Osteocyte (in vitro differentiated cells): ENCODE measurements at places on chromosomes 1 and 21. TPM values are rescaled to one million over a fixed set of nuclear protein-coding genes. Genes with fewer than 3 reads are reported as not detected.
A peak's percentile ranks its signal among the peaks of the same experiment; 100 is the strongest.

SLC5A3 gene
- 63.9 and 68.2 TPM in 2 replicates for total RNA-seq

C4BPA gene
- total RNA-seq, result not detected in 2 replicates

SLC16A4 gene
- total RNA-seq, result 25.8 and 26.3 TPM in 2 replicates

PROX1 gene
- 0.32 and 0.81 TPM in 2 replicates for total RNA-seq

MPZ gene
- total RNA-seq, result 0.44 and 0.81 TPM in 2 replicates

CHIA gene
- not detected in 2 replicates for total RNA-seq

GSTM5 gene
- total RNA-seq, result not detected in 2 replicates

ZMYND12 gene
- 0.31 and 0.40 TPM in 2 replicates for total RNA-seq

TUFT1 gene
- 7.1 and 9.0 TPM in 2 replicates for total RNA-seq

ZNF684 gene
- 4.7 and 5.4 TPM in 2 replicates for total RNA-seq

FAM151A gene
- not detected in 2 replicates for total RNA-seq

CA14 gene
- not detected in 2 replicates for total RNA-seq

ZNF695 gene
- total RNA-seq, result 1.5 and 1.9 TPM in 2 replicates

NES gene
- 24.2 and 26.5 TPM in 2 replicates for total RNA-seq

CELA2A gene
- not detected in 2 replicates for total RNA-seq

TRABD2B gene
- not detected in 2 replicates for total RNA-seq

DNA sequence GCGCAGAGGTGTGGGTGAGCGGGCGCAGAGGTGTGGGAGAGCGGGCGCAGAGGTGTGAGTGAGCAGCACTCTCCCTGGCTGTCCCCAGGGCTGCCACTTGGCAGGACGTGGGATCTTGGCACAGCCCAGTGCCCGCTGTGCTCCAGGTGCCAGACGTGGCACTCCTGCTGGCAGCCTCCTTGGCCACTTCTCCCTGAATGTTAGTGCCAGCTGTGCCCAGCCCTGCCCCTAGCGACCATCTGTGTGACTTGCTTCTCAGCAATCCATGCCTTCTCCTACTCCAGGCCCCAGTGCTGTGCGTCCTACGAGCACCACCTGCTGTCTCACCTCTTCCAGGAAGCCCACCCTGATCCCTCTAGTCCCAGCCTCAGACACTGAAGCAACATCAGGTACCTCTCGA, 30.5 kb downstream of the KRTAP10-1 start:
- DNase-seq, result no peak

- no peak for DNase-seq
Observed at GRCh38 chr1:155872527-155872926, 13.2 kb downstream of the SYT11 start.

DNA sequence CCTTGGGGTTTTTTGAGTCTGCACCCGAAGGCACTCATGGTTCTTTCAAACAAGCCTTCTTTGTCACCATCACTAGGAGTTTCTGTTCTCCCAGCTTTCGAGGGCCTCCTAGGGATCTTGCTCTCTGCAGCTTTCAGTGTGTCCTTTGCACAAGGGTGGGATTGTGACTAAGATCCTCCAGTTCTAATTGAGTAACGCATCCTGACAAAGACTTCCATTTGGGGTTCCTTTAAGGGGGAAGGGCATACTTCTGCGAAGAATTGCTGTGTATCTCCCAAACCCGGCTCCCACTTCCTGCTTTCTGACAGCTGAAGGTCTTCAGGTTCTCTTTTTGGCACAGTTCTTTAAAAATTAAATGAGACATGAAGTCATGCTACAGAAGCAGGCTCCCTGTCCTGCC, 139.4 kb downstream of the EDEM3 start:
- peak; percentile 46 for DNase-seq

GRCh38 chr1:70295749-70296148, 58.8 kb downstream of the ANKRD13C start:
- DNase-seq, result no peak

GRCh38 chr1:20727746-20728316, 4.7 kb downstream of the SH2D5 start:
- DNase-seq, result no peak

DNA sequence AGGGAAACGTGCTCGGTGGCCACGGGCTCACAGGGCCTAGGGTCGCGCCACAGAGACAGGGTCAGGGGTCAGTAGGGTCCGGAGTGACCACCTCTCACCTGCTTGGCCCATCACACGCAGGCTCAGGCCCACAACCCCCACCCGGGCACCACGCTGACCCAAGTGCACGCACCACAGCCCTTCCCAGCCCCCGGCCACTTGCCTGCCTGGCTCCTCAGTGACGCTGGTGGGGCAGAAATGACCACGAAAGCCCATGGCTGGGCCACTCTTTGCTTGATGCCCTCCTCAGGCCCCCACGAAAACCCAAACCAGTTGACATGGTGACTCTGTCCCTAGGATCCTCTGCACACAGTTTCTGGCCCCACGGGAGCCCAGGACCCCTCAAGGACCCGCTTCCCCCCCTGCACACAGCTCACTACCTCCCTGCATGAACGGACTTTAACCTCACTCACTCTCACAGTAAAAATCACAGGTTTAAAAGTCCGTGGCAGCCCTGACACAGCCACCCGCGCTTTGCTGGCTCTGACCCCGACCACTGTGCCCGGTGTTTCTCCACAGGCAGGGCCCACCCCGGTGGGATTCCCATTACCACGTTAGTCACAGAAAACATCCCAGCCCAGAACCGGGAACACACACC, 20.7 kb downstream of the NADK start:
- DNase-seq, result no peak

DNA sequence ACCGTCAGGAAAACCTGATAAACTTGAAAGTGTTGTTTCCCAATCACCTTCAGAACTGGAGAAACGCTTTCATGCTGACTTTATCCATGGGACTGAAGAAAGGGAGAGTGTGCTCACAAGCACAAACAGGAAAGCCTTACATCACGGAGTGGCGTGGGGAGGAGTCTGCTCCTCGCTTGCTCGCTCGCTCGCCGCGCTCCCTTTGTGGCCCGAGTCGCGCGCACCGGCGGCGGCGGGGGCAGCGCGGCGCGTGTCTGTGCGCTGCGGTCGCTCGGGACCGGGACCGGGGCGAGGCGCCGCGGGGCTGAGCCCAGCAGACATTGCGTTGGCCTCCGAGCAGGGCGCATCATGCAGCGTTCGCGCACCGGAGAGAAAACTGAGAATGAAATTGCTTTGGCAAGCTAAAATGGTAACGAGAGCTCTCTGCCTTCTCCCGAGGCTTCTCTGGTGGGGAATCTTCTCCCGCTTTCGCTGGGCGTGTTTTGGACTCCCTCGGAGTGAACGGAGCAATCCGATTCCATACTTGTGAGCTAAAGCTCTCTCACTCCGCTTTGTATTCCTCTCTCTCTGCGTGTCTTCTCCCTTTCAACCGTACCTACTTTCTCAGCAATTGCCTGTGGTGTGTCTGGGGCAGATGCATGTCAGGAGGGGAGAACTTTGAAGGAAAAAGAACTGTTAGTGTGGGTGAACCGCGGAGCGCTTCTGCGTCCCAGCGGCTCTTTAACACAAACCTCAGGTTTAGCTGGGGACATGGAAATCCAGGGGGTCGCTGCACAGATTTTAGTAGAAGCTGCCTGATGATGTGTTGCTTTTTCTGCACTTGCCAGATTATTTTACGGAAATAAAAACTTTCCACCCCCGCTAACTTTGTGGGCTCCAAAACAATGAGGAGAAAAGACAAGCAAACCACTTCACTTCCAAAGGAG, at the start of gene RGL1:
TSS of gene RGL1 (plus strand) at position 205 of the 926 bp plus-strand sequence. CDS start at position 383, 178 bp downstream.
- DNase-seq, result peak; percentile 89

DNA sequence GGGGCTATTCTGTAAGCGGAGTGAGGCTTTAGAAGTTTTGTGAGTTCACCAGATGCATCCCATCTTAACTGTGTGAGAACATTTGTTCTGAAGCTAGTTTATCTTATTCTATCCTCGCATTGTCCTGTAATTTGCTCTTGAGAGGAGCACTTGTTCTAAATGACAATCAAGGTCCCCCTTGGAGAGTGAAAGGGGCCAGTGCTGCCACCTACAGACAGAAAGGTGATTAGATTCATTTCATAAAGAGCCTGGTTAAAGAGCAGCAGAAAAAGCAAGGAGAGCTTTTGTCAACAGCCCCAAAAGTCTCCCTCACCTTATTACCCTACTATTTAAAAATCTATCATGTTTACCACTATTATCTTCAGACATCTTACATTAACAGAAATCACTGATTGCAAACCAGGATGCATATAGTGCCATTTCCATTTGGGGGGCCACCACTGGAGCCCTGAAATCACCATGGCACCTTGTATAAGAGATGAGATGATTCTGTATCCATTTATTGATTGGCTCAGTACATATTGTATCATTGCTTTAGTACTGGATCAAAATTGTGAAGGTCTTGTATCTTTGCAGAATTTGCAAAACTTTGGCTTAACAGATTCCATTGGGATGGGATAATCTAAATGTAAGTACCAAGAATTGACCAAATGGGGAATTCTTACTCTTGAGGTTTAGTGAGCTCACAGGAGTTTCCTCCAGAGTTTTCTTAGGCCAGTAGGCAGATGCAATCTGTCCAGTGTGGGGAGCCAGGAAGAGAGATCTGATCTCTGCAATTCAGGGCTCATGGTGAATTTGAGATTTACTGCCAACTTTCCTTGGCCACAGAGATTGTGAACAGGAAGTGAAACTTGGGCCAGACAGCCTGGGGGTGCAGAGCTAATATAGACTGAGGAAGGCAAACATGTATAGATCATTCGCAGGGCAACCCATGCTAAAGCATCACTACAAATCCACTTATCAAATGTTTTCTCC, 64.3 kb upstream of the TRABD2B start:
- no peak for DNase-seq

- no peak for DNase-seq
Observed at GRCh38 chr1:180228648-180229482, 1.2 kb upstream of the LHX4 start.

- DNase-seq, result no peak
Observed at GRCh38 chr1:85264150-85264549, 4.7 kb upstream of the C1orf52 start.

DNA sequence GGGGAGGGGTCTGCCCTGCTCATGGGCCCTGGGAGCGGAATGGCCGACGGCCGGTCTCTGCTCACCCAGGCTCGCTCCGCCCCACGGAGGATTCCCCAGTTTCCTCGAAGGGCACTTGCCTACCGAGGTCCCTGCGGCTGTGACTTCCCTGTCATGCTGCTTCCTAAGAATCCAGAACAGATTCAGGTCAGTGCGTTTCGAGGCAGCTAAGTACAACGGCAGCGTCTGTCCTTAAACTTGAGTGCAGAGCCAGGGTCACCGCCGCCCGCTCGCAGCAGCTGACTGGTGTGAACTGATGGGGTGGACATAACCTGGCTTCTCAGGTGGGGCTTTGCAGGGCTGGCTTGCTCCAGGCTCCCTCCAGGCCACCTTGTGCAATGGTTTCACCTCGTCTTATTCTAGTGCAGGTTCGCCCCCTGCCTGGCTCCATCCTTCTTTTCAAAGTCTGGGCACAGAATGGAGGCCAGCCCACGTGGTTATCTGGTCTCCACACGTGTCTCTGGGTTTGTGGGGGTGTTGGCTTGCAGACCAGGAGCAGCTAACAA, 7.6 kb upstream of the C1orf174 start:
- DNase-seq, result no peak

- peak; percentile 87 for DNase-seq
Observed at GRCh38 chr21:46048926-46049889, 48.7 kb upstream of the COL6A2 start.

- DNase-seq, result no peak
Observed at GRCh38 chr1:111505641-111506119, 2.2 kb upstream of the ADORA3 start.

GRCh38 chr1:203519053-203519840, 25.3 kb downstream of the OPTC start:
- DNase-seq, result no peak

- DNase-seq, result no peak
Observed at GRCh38 chr1:70714149-70714548, 303.1 kb downstream of the CTH start.

DNA sequence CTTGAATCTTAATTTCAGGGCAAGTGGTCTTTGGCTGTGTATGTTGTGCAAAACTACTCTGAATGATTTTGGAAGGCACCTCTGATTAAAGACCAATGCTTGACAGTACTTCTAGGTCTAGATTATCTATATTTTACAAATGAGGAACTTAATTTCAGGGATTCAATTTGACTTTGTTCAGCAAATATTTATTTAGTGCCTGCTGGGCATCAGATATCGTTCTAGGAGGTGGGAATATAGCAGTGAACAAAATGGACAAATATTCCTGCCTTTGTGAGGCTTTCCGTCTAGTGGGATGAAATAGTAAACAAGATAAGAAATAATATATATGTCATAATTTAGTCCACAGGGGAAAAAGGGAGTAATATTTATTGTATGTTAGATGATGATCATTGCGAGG, 4.7 kb downstream of the ZNF326 start:
- DNase-seq, result no peak

- DNase-seq, result no peak
Observed at GRCh38 chr1:182601416-182601786, 2.8 kb downstream of the RGS16 start.

- no peak for DNase-seq
Observed at GRCh38 chr1:36570478-36571060, 87.9 kb upstream of the CSF3R start.

GRCh38 chr1:207401578-207401977, 52.5 kb upstream of the CR2 start:
- no peak for DNase-seq

DNA sequence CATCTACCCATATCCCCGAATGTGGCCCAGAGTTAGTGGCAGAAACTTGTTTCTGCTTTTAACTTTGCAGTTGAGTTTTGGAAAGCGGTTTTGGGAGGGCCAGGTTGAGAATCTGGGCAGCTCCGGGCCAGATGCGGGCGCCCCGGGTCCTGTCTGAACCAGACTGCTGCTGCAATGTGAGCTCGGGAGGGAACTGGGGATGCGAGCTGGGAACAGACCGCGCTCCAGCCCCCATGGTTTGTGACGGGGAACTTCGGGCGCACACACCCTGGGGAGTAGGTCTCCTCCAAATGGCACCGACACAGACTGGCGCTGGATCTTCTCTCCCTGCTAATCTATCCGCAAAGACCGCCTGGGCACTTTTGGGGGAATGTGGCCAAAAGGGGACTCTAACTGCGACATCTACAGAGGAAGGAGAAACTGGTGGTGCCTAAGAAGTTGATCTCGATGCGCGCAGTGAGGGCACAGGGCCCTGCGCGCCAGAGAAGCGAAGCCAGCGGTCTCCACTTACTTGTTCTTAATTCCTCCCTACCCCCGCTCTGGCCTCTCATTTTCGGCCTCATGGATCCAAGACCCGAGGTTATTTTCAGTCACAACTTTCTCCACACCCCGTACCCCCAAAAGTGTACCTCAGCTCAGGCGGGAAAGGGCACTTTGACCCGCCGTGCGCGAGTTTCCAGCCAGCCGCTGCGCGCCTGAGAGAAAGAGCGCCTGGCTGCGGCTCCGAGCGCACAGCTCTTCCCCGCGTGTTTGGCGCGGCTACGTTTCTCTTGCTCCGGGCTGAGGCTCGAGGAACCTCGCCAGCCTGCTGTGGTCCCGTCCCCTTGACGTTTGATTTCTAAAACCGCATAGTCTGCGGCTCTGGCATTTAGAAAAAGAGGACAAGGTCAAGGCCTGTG, 411.0 kb upstream of the ESRRG start:
- DNase-seq, result no peak
